ENCODE measurements at places on chromosomes 2 and 18. TPM values are rescaled to one million over a fixed set of nuclear protein-coding genes. Genes with fewer than 3 reads are reported as not detected.

The SCN9A gene
- not detected for total RNA-seq

The UXS1 gene
- total RNA-seq: 62.0 TPM

The PHOSPHO2 gene
- total RNA-seq: 2.9 TPM

The RPIA gene
- total RNA-seq: 58.8 TPM

DNA sequence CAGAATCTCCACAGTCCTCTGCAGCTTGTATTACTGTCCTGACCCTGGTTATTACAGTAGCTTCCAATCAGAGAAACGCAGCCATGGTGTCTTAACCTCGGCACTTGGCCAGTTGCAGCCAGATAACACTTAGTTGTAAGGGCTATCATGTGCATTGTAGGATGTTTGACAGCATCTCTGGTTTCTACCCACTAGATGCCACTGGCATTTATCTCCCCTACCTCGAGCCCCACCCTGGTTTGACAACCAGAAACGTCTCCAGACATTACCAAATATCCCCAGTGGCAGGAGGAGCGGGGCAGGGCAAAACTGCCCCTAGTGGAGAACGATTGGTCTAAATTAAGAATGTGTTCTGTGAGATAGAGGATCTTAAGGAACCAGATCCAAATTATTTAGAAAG lies 13.1 kb downstream of the DSG2 start:
- ATAC-seq: no peak

DNA sequence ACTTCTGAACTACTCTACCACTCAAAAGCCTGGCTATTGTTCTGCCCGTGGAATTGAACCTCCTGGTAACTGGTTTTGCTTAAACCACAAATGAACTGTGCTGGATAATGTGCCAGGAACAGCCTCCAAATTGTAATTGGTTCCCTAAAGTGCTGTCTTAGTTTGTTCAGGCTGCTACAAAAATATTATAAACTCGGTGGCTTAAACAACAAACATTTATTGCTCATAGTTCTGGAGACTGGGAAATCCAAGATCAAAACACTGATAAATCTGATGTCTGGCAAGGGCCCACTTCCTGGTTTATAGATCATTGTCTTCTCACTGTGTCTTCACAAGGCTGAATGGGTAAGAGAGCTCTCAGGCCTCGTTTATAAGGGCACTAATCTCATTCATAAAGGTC lies 149.2 kb upstream of the NCKAP5 start:
- no peak for ATAC-seq

- ATAC-seq: no peak
These were observed 110.6 kb downstream of the TGFA start for GRCh38 chr2:70443078-70443465.

DNA sequence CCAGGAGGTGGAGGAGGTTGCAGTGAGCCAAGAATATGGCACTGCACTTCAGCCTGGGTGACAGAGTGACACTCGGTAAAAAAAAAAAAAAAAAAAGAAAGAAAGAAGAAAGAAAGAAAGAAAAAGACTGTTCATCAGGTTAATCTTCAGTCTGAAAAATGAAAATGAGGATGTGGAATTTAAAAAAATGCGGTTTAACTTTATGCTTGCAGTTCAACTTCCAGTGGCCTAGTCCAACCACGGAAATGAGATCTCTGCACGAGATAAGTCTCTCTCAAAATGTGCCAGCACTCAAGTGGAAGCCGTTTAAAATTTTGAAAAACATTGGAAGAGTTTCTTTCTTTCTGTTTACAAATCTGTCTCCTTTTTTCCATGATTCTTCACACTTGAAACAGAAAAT lies 112.1 kb downstream of the DOCK10 start:
- no peak for ATAC-seq

- ATAC-seq: no peak
These were observed 11.3 kb downstream of the SIX2 start for GRCh38 chr2:44997963-44998362.

DNA sequence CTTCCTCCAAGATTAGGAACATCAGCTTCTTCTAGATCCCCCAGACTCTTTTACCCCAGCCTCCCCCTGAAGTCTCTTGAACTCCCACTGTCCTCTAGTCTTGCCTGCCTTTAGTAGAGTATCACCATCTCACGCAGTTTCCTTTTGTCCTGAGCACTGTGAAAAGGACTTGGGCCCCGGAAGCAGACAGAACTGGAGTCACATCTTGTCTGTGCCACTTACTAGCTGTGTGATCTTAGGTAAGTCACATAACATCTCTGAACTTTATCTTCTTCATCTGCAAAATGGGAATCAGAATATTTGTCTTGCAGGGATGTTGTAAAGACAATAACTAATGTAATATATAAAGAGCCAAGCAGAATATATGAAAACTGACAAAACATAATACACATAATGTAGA lies 8.4 kb upstream of the TRABD2A start:
- ATAC-seq: peak; percentile 58

- ATAC-seq: peak; percentile 19
These were observed 48.7 kb upstream of the KLF7 start for GRCh38 chr2:207214446-207214845.

GRCh38 chr2:11579867-11580659 lies 46.2 kb downstream of the GREB1 start:
- no peak for ATAC-seq

DNA sequence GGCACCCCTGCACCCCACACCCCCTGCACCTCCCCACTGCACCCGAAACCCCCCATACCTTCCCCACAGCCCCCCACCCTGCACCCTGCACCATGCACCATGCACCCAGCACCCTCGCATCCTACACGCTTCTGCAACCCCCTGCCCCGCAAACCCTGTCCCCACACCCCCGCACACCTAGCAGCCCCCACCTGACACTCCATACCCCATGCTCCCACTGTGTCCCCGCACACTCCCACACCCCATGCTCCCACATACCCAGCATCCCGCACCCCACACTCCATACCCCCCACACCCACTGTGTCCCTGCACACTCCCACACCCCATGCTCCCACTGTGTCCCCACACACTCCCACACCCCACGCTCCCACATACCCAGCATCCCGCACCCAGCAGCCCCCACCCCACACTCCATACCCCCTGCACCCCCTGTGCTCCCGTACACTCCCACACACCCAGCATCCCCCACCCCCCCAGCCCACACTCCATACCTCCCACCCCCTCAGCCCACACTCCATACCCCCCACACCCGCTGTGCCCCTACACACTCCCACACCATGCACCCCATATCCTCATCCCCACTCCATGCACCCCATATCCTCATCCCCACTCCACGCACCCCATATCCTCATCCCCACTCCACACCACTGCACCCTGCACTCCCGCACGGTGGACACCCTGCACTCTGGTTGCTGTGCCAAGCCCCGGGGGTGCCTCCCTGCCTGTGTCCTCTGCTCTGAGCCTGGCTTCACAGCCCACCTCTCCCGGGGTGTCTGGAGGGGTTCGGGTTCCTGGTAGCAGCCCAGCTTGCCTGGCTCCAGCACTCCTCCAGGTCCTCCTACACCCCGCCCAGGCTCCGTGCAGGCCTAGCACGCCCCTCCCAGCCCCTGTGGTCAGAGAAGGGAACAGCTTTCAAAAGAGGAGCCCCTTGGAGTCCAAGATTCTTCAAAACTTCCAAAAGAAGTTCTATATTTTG lies 93.9 kb upstream of the CTDP1 start:
- no peak for ATAC-seq

GRCh38 chr2:239459606-239460005 lies 58.8 kb upstream of the HDAC4 start:
- no peak for ATAC-seq

GRCh38 chr2:172049567-172050120 lies 35.7 kb upstream of the DLX1 start:
- no peak for ATAC-seq
